ENCODE measurements at places on chromosomes 5 and 9.

DNA sequence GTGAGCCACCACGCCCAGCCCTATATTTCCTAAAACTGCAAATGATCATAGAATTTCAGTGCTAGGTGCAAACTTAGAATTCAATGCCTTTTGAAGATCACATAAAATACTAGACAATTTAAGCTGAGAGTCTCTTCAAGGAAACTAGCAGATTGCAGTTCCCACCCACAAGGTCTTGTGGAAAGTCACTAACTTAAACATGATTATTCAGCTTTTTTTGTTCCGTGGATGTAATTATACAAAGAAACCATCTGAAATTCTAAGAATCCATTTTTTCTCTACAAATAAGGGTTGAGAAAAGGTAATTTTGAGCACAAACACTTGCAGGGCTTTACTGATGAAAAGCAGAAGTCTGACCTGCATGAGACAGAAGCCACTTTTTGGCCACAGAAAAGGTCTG is 4.5 kb upstream of the LHFPL2 start:
- no peak for DNase-seq

DNA sequence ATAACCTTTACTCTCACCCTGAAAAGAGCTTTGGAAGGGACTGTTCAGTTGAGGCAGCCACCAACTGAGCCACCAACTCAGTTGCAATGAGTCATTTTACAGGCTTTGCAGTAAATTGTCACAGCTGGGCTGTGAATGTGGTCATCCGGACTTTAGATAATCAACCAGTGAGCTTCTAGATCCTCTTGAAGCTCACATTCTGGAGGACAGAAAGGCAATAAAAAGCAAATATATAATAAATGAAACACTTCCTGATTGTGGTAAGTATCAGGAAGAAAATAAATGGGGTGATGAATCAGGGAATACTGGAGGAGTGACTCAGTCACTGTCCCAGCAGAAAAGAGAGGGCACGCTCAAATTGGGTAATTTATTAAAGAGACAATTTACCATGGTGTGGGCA is 13.2 kb upstream of the C5orf58 start:
- DNase-seq: peak; percentile 44

- no peak for DNase-seq
Observed at GRCh38 chr9:16357828-16358227, 512.6 kb downstream of the BNC2 start.

DNA sequence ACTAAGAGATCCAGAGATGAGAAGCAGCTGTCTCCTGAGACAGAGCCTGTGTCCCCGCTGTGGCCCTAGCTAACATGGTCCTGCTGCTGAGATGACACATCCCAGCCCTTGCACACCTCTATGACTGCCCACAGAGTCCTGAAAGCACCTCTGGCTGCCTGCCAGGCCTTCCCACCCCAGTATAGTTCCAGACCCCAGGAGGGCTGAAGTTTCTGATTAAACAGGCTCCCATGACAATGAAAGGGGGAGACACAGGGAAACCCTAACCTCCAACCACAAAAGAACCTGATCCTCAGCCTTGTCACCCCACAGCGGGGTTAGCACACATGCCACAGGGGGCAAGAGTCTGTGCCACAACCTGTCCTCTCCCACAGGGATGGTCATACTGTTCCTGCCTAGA is 15.6 kb downstream of the CIZ1 start:
- no peak for DNase-seq

DNA sequence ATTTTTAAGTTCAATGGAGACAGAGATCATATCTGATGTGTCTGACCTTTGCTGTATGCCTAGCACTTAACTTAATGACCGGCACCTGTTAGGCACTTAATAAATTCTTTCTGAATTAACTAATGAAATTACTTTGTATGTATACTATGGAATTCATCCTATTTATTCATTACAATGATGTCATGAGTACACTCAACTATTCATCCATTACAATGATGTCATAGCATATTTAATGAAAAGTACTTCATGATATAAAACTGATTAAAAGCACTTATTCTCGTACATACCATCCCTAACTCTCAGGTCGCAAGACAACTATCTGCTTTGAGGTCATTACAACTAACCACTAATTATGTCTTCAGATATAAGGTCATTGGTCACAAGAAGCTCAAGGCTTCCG is 1131.6 kb downstream of the DTWD2 start:
- DNase-seq: no peak

- DNase-seq: no peak
Observed at GRCh38 chr5:176418251-176418650, 1.9 kb upstream of the CLTB start.
